Activated naive CD8-positive, alpha-beta T cell treated with anti-CD3 and anti-CD28 coated beads for 36 hours (primary cell): ENCODE measurements at places on chromosomes 2 and 18. TPM values are rescaled to one million over a fixed set of nuclear protein-coding genes. Genes with fewer than 3 reads are reported as not detected.

The TEX44 gene
- not detected for total RNA-seq

The TUBA4B gene
- total RNA-seq, result not detected

The GDF7 gene
- not detected for total RNA-seq

GRCh38 chr2:79041032-79041448, 15.5 kb downstream of the REG3G start:
- no peak for DNase-seq

DNA sequence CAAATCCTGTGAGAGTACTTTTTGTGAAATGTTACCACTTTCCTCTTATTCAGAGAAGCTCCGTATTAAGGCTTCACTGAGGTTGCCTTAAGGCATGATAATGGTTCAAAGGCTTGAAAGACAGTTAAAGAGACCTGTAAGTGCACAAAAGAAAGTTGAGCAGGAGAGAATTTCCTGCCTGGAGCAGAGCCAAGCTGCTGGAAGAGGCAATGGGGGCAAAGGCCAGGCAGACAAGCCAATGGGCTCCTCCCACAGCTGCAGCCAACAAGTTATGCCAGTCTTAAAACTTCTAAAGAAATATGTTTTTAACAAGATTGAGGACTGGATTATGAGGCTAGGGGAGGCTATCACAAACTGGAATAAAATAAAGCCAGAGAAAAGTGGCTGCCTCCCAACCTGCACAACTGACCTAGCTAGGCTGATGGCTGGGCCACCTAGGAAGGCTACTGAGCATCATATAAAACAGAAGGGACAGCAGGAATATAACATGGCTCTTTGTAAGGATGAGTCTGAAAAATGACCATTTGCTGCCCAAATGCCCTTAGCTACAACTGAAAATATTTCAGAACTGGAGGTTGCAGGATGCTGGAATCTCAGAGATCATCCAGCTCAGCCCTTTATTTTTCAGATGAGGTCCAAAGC, 2.1 kb downstream of the IL1B start:
- DNase-seq, result no peak

DNA sequence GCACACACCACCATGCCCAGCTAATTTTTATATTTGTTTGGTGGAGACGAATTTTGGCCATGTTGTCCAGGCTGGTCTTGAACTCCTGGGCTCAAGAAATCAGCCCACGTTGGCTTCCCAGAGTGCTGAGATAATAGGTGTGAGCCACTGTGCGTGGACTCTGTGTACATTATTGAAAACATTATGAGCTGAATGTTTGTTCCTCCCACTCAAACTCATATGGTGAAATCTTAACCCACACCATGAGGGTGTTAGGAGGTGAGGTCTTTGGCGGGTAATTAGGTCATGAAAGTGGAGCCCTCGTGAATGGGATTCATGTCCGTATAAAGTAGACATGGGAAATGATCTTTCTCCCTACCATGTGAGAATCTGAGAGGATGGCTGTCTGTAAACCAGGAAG, 83.6 kb downstream of the SPTBN1 start:
- no peak for DNase-seq

GRCh38 chr18:65487569-65487968, 263.2 kb upstream of the CDH7 start:
- no peak for DNase-seq

GRCh38 chr2:15546297-15547098, 14.6 kb downstream of the NBAS start:
- no peak for DNase-seq

- DNase-seq, result no peak
Measured at GRCh38 chr18:60951091-60951490, 382.1 kb upstream of the CDH20 start.

DNA sequence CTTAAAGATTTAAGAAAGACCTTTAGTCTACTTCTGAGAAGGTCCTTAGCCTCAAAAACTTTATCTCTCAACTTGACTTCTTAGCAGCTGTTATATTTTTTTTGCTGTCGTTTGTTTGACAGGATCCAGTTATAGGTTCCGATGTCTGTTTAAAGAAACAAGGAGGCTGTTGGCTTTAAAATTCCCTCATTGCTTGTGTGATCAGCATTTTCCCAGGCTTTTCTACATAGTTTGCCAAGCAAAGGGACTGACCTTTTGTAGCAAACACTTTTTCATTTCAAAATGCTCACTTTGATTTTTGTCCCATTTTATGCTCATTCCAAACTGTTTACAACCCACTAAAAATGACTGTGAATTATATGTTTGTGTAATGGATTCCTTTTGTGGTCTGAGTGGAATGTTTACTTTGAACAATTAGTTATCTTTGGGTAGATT, 394.9 kb downstream of the ARHGAP15 start:
- DNase-seq, result no peak

DNA sequence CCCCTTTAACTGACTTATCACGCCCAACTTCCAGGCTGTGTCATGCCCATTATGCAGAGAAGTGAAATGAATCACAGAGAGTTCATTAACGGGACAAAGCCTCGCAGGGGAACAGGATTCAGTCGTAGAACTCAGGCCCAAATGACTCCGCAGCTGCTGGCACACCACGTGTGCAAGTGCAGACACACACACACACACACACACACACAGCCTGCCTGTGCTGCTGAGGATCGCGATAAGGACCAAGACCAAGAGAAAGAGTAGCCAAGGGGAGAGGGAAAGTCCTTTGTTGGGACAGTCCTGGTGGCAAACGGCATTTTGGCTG, 90.0 kb upstream of the TAF1B start:
- DNase-seq, result peak; percentile 30

- peak; percentile 4 for DNase-seq
Measured at GRCh38 chr2:204691911-204692510, 146.7 kb downstream of the PARD3B start.

- DNase-seq, result no peak
Measured at GRCh38 chr2:214051585-214051984, 359.3 kb upstream of the VWC2L start.
